ENCODE measurements at places on chromosomes 5 and 9.

DNA sequence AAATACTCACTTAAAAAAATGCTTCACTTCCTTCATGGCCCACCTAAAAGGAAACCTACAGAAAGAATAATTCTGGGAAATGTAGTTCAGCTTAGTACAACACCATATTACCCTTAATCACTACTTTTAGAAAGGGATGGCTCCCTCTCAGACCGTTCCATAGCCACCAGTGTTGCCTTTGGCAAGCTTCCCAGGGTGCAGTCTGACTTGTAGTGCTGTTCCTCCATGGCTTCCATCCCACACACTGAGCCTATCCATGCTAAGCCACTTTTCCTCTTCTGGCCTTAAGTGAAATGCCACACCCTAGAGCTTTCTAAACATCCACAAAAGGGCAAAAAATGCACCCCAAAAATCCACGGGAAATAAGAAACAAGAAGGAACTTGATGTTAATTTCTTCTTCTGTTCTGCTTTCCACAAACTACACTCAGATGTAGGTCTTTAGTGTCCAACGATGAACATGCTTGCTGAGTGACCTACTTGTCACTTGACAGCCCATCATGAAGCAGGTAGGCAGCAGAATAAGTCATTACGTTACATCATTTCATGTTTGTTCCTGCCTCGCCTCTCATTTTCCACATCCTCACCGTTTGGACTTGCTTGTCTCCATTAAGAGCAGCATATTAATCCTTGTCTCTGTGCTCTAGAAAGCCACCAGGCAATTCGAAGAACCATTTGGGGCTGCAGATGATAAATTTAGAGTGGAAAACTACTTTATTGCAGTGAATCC is 391.1 kb upstream of the GRAMD2B start:
- no peak for DNase-seq

DNA sequence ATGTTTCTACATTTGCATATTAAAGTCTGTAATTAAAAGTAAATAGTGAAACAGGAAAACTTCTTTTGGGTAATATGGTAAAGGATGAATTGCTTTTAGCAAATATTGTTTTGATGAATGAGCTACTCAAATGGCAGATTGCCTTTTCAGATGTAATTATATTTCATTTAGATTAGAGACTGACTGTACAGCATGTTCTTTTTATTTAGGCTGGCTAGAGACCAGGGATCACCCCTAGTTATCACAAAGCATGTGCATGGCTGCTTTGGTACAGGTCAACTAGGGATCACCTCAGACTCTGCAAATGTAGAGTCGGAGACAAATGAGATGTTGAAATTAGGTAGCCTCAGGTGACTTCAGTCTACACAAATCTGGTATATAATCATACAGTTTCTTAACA is 214.9 kb upstream of the SEMA6A start:
- no peak for DNase-seq

GRCh38 chr9:104961238-104961637 is 33.3 kb upstream of the ABCA1 start:
- peak; percentile 17 for DNase-seq

DNA sequence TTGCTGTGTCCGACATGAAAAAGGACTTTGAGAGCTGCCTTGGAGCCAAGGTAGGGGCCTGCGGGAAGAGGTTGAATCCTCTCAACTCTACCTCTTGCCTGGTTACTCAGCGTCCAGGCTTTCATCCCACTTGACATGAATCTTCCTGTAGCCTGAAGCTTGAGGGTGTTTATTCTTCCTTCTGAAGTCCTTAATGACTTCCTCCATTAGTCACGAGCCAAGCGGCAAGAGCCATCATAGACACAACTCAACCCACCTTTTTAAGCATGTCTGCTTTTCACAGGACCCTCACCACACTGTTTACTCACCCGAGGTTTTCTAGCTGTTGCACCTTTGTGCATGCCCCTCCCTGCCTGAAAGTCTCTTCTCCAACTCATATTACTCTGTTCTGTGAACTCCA is 40.2 kb downstream of the ACO1 start:
- DNase-seq = no peak

- DNase-seq = no peak
These were observed 178.5 kb upstream of the SLC24A2 start for GRCh38 chr9:19967216-19967887.

GRCh38 chr9:18739127-18739526 is 265.2 kb downstream of the ADAMTSL1 start:
- DNase-seq = no peak

DNA sequence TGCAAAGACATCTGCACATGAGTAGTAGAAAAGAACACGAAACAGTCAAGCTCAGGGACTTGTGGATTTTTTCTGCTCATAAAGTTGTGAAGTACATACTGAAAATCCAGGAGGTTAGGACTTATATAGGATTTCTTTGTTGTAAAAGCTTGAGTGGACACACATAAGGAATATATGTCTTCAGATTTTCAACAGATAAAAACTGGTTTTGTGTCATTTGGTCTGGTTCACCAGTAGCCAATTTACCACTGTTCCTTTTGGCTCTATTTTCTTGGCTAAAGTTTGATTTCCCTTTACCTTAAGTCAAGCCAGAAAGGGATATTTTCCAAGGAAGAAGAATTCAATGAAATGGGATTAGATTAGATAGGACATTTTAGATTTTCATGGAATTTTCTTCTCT is 204.3 kb downstream of the NR3C1 start:
- DNase-seq = no peak

DNA sequence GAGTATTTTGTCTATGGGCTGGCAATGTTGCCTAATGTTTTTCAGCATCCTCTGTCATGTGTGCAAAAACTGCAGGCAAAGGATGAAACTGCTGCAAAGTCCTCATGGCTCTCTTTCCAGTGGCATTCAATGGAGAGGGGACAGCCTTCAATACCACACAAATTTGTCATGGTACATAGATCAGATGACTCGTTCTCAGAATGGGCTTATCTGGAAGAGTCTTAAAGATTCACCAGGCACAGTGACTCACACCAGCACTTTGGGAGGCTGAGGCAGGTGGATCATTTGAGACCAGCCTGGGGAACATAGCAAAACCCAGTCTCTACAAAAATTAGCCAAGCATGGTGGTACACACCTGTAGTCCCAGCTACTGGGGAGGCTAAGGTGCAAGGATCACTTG is 5.3 kb downstream of the CDKN2AIPNL start:
- DNase-seq = no peak

DNA sequence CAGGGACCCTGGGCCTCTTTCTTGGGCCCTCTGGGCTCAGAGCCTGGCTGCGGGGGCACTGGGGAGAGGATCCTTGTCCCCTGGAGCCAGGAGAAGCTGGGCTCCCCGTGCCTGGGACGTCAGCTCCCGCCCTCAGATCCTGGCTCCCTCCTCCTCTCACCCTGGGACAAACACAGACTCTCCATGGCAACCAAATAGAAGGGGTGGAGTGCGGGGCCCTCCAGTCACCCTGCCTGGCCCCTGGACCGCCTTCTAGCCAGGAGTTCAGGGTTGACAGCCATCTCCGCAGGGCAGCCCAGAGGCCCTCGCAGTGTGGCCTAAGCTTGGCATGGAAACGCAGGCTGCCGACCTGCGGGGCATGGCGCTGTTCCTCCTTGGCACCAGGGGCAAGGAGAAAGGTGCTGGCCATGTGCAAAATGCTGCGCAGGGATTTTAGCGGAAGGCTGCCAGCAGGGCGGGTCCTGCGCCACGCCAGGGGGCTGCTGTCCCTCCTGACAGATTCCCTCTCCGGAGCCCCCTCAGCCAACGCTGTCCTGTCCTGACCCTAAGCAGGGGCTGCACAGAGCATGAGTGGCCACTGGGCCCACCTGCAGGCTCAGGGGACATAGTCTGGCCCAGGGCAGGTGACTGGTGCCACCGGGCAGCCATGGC is 1.0 kb downstream of the ZDHHC11 start:
- DNase-seq = no peak

DNA sequence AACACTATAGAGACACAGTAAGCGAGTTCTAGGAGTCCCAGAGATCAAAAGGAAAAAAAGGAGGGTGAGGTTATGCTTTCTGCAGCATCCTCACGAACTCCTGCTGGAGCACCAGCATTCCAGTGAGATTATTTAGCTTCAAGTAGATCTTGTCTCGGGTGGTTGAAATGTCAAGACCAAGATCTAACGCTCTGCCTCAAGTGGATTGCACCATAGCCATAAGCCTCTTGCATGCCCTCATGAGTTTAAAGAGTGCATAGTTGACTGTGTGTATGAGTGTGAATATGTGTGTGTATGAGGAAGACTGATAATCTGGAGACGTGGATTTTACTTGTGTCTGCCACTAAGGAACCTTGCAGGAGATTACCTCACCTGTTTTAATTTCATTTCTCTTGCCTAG is 335.3 kb upstream of the ADAMTSL1 start:
- no peak for DNase-seq

- no peak for DNase-seq
These were observed 56.2 kb upstream of the APC start for GRCh38 chr5:112681481-112681908.

GRCh38 chr9:18730241-18730640 is 256.3 kb downstream of the ADAMTSL1 start:
- no peak for DNase-seq

- DNase-seq = no peak
These were observed 21.0 kb upstream of the FOXE1 start for GRCh38 chr9:97831843-97832636.

GRCh38 chr5:123813937-123814624 is 302.1 kb downstream of the CSNK1G3 start:
- no peak for DNase-seq

DNA sequence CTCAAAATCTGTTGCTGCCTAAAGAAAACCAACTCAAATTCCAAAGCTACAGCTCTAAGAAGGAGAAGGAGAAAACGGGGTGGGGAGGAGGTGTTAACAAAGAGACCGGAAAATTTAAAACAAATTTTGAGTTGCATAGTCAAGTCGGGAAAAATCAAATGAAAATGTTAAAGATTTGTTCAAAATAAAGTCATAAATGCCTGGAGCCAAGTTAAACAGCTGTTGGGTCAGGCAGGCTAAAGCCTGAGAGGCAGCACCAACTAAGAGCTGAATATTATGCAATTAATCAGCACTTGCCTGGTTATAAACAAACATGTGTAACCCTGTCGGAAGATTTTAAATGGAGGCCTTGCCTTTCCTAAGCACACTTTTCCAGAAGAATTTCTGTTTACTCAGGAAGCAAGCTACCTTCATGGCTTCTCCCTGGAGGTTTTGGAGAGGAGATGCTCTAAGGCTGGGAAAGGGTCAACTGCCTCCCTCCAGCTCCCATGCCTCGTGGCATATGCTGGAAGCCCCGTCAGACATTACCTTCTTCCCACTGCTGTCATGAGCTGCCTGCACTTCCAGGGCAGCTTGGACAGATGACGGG is 270.5 kb downstream of the DMRT2 start:
- DNase-seq = no peak

DNA sequence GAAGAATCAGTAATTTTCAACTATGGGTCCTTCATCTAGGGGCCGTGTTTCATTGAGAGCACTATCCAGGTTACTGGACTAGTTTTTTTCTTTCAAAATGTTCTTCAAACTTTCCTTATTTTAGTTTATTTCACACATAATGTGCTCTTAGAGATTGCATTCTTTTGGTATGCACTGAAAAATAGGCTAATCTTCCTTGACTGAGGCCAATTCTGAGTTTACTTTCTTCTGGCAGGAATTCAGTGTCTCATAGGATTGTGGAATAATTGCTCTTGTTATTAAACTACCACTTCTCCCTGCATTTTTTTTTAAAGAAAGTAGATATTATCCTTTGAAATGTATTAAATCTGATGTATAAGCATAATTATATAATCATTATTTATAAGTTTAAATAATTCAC is 624.5 kb downstream of the RAB3C start:
- no peak for DNase-seq

DNA sequence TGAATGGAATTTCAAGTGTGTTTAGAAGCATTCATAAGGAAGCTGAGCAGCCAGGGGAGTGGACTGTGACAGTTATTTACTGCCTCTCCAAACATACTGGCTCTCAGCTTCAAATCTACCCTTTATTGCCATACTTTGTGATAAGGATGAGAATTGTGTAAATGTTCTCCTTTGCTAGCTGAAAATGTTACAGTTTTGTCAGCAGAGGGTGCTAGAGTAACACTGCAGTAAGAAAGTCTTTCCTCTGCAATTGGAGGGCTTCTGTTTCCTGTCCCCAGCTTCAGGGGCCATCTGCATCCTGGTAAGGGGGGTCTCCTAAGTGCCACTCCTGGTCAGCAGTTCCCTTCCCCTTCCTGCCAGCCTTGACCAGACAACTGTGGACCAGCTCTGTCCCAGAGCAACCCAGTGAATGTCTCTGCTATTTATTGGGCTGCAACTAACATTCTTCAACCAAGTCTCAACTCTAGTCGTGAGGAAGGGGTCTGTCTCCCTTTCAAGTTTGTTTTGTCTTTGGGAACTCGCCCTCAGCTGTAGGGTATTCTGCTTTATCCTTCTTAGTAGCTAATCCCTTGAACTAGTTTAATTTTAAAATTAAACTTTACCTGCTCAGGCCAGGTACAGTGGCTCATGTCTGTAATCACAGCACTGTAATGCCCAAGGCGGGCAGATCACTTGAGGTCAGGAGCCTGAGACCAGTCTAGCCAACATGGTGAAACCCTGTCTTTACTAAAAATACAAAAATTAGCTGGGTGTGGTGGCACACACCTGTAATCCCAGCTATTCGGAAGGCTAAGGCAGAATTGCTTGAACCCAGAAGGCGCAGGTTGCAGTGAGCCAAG is 45.3 kb downstream of the RAPGEF6 start:
- DNase-seq = no peak

DNA sequence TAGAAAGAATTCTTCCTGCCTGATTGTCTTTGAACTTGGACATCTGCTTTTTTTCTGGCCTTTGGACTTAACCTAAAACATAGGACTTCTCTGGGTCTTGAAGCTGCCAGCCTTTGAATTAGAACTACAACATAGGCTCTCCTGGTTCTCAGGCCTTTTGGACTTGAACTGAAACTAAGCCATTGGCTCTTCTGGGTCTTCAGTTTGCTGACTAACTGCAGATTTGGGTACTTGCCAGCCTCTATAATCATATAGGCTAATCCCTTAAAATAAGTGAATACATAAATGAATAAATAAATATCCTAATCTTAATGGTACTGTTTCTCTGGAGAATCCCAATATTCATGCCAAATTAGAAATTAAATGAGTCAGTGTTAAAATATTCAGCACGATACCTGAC is 473.4 kb upstream of the PAPPA start:
- no peak for DNase-seq

DNA sequence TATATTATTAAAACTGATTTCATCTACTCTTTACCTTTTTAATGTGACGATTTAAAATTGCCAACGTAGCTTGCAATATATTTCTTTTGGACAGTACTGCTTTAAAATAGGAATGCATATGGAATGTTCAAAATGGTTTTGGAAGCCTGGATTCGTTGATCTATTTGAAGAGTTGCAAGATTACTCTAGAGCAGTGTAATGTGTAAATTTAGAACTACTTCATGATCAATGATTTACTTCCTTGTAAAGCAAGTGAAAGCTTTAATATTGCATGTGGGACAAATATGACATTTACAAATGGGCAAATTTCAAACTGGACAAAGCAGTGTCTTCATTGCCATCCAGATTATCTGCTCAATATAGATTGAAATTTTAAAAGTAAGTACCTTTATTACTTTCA is 38.3 kb downstream of the PARP8 start:
- DNase-seq = no peak
